ENCODE measurements at places on chromosomes 5 and 9. TPM values are rescaled to one million over a fixed set of nuclear protein-coding genes. Genes with fewer than 3 reads are reported as not detected.

GNAQ gene
- 41.5 TPM for total RNA-seq

BTNL3 gene
- 0.27 TPM for total RNA-seq

TAF11L8 gene
- total RNA-seq = not detected

SEC24A gene
- total RNA-seq = 21.6 TPM

PTAR1 gene
- 46.0 TPM for total RNA-seq

TJP2 gene
- 11.9 TPM for total RNA-seq

NAIF1 gene
- 8.0 TPM for total RNA-seq

IFNK gene
- 3.0 TPM for total RNA-seq

CAMSAP1 gene
- 30.0 TPM for total RNA-seq

SVEP1 gene
- 0.50 TPM for total RNA-seq

CDO1 gene
- 40.2 TPM for total RNA-seq

BSPRY gene
- 0.19 TPM for total RNA-seq

NIPSNAP3A gene
- total RNA-seq = 34.6 TPM

SV2C gene
- total RNA-seq = 16.3 TPM

NKD2 gene
- total RNA-seq = 0.59 TPM

RIGI gene
- total RNA-seq = 13.5 TPM

LCN10 gene
- total RNA-seq = 0.31 TPM

HSPA9 gene
- 206 TPM for total RNA-seq

TCOF1 gene
- 17.2 TPM for total RNA-seq

ATP6V1G1 gene
- 176 TPM for total RNA-seq

FOXI1 gene
- total RNA-seq = 0.27 TPM

MAMDC4 gene
- 3.2 TPM for total RNA-seq

TEX48 gene
- total RNA-seq = not detected

CCL27 gene
- not detected for total RNA-seq

FCN2 gene
- not detected for total RNA-seq

PLAC8L1 gene
- total RNA-seq = not detected

GFI1B gene
- total RNA-seq = 1.0 TPM

IFNA2 gene
- not detected for total RNA-seq

ANGPTL2 gene
- 5.4 TPM for total RNA-seq

LHX3 gene
- 0.18 TPM for total RNA-seq

MTMR12 gene
- total RNA-seq = 12.8 TPM

SLC6A3 gene
- total RNA-seq = 1.7 TPM

ABCA1 gene
- total RNA-seq = 20.7 TPM

CARTPT gene
- total RNA-seq = not detected

ORM2 gene
- total RNA-seq = not detected

TMEM174 gene
- 0.33 TPM for total RNA-seq

NPR2 gene
- total RNA-seq = 9.4 TPM

ASPN gene
- 0.18 TPM for total RNA-seq

CMBL gene
- 14.5 TPM for total RNA-seq

INSYN2B gene
- total RNA-seq = 5.6 TPM

RABEPK gene
- total RNA-seq = 36.8 TPM

GPR150 gene
- 0.31 TPM for total RNA-seq

NME5 gene
- not detected for total RNA-seq

CAVIN4 gene
- 4.3 TPM for total RNA-seq

PCDHB12 gene
- 8.4 TPM for total RNA-seq

ADAMTS6 gene
- total RNA-seq = 0.80 TPM

NPDC1 gene
- total RNA-seq = 41.0 TPM

CSF2 gene
- not detected for total RNA-seq

MLANA gene
- 0.41 TPM for total RNA-seq

RPL37 gene
- 2,332 TPM for total RNA-seq

SPINK7 gene
- total RNA-seq = 0.96 TPM

LCN12 gene
- total RNA-seq = 0.59 TPM

RGS3 gene
- total RNA-seq = 7.4 TPM

GABRB2 gene
- 9.4 TPM for total RNA-seq

MYOT gene
- not detected for total RNA-seq

TTC23L gene
- total RNA-seq = 2.0 TPM
